ENCODE measurements at places on chromosomes 16 and 17. TPM values are rescaled to one million over a fixed set of nuclear protein-coding genes. Genes with fewer than 3 reads are reported as not detected.

- DNase-seq = peak; percentile 47
Measured at GRCh38 chr17:63841350-63842172, 924 bp downstream of the SMARCD2 start.

DNA sequence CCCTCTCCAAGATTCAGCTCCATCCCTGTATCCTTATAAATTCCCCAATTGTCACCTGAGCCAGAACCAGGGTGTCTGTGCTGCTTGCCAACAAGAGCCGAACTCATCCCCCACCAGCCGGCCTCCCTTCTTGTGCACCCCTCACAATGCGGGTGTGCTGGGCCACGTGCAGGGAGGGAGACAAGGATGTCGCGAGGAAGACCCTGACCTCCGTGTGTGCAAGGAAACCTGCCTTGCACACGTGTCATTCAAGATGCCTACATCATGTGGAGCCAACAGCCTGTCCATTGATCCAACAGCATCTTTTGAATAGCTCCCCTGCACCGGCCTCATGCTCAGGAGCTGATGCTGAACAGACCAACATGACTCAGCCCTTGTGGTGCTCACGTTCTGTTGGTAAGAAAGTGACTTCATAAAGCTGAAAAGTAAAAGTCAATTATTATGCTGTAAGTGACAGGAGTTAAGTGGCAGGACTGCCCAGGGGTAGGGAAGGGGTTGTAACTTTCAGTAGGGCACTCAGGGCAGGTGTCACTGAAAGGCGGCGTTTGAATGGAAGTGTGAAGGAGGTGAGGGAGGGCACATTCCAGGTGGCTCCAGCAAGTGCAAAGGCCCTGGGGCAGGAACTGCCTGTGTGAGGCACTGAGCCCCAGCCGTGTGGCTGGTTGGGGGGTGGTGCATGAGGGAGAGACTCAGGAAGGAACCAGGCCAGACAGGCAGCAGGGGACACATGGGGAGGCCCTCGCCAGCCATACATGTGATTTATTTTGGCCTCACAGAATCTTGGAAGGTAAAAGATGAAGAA lies 302.2 kb downstream of the FOXL1 start:
- no peak for DNase-seq

DNA sequence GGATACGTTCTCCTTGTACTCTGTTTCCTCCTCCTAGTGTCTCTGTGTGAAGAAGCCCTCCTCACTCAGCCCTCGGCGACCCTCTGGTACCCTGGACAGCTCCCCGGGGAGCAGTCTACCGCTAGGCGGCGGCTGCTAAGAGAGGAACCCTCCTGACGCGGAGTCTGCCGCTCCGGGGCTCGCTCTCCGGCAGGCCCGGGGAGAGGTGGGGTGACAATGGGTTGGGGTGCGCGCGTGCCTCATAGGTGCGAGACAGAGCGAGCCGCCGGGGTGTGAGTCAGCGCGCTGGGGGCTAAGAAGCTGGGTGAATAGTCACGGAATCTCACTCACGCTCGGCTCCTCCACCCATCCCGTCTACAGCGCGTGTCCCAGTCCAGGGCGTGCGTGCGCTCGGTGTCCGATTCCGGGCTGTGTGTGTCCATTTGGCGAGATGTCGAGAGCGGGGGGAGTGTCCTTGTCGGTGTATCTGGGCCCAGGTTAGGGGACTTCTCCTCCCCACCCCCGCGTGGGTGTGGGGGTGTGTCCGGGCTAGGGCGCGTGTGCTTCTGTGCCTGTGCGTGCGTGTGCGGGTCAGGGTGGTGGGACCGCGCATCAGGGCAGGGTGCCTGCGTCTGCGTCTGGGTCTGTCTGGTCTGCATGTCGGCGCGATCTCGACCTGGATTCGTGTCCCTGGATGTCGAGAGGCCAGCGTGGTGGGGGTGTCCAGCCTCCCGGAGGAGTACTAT lies 577 bp upstream of the HS3ST2 start:
- peak; percentile 11 for DNase-seq

GRCh38 chr16:35746281-35746962 lies 2287.0 kb downstream of the TP53TG3F start:
- DNase-seq = no peak

ANKRD40CL gene
- total RNA-seq = not detected

SOCS3 gene
- 26.0 TPM for total RNA-seq

GRCh38 chr17:38731526-38732294 lies 1.6 kb downstream of the CISD3 start:
- no peak for DNase-seq

TAC4 gene
- total RNA-seq = not detected

DNAAF8 gene
- not detected for total RNA-seq

NEUROD2 gene
- not detected for total RNA-seq

GRCh38 chr17:34135841-34136240 lies 119.2 kb upstream of the CCL2 start:
- DNase-seq = no peak

- DNase-seq = peak; percentile 71
Measured at GRCh38 chr17:37648555-37648954, 5.3 kb upstream of the DDX52 start.

GRCh38 chr16:7689234-7689633 lies 356.6 kb downstream of the RBFOX1 start:
- no peak for DNase-seq

DNA sequence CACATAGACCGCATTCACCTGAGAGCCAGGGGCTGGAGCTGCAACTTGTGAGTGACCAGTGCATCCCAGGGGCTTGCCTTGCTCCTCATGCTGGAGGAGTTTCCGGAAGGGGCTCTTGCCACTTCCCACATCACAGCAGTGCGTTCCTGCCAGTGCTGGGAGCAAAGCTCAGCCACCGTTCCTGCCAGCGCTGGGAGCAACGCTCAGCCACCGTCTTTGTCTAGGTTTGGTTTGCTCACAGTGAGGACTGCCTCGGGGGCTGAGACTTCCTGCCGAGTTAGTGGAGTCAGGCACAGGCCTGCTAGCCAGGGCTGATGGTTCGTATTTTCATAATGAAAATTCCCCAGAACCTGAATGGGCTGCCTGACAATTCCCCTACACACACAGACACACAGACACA lies 5.4 kb upstream of the CHRNE start:
- DNase-seq = peak; percentile 18

TUBG1 gene
- 15.3 TPM for total RNA-seq

GPR179 gene
- under 0.01 TPM for total RNA-seq

- DNase-seq = no peak
Measured at GRCh38 chr16:71585318-71585703, 8.4 kb upstream of the TAT start.

DNA sequence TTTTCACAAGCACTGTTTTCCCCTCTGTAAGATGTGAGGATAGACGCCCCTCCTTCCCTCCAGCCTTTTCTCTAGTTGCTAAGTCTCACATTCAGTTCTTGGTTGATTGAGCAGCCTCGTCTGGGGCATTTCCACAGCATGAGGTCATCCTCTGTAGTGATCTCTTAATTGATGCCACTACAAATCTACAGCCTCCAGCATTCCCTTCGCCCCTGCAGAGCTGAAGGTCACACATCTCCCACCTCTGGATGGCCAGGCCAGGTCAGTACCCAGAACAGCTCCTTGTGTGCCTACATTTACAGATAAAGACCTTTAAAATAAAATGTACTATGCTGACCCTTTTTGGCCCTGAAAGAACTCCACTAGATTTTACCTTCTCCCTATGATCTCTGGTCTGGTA lies 32.5 kb upstream of the CDH11 start:
- DNase-seq = no peak

C16orf92 gene
- not detected for total RNA-seq

GRCh38 chr16:4339909-4340308 lies 11.2 kb downstream of the PAM16 start:
- peak; percentile 47 for DNase-seq

GRCh38 chr17:54992797-54993639 lies 24.5 kb downstream of the STXBP4 start:
- peak; percentile 74 for DNase-seq

DNA sequence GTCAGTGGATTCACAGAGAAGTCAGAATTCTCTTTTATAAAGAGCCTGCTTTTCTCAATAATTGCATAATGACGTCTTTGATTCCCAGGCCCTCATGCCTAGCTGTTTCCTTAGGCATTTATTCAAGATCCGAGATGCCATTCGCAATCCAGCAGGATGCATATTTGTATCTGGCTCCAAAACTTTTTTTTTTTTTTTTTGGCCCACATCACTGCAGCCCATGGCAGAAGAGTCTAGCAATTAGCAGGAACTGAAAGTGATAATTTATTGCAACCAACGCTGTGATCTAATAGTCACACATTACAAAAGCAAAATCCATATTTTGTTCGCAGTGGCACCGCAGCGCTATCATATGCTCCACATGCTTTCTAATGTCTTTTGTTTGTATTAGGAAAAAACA lies 503.4 kb downstream of the MAF start:
- no peak for DNase-seq

DNA sequence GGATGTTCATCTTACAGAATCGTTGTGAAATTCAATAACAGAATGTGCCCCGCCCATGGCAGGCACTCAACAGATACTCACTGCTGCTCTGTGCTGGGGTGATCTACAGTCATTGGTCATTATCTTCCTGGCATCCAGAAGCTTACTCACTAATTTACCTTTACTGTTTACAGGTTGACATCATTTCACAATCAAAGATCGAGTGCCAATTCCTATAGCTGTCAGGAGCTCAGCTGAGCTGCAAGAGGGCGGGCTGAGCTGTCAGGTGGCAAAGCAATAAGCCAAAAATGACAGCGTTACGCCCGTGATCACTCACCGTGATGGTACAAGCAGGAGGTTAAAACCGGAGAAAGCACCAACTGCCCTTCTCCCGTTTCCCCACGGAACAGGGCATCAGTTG lies 51.2 kb downstream of the LITAF start:
- no peak for DNase-seq

DNA sequence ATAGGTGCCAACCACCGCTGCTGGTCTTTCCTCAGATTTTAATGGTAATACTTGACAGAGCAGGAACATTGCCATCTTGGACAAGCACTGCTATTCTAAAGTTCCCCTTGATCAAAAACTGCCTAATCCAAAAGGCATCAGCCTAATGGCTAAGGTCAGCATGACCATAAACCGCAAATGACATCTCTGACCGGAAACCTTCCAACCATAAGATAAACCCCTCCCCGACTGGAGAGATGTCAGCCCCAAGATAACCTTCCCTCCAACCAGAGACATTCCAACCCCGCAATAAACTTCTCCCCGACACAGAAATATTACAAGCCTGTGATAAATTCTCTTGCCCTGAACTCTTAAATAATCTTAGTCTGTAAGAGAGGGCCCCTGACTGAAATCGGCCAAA lies 7.4 kb upstream of the DHX40 start:
- no peak for DNase-seq

- peak; percentile 78 for DNase-seq
Measured at GRCh38 chr16:48393485-48394354, 8.5 kb upstream of the SIAH1 start.
